Esophagus mucosa (tissue), 1 donor: ENCODE measurements at places on chromosomes 11 and 22. TPM values are rescaled to one million over a fixed set of nuclear protein-coding genes. Genes with fewer than 3 reads are reported as not detected.

Gene MMP27
- total RNA-seq, result not detected

Gene FXYD2
- not detected for total RNA-seq

Gene SEPTIN3
- total RNA-seq, result 0.24 TPM

Gene SCUBE1
- total RNA-seq, result 0.80 TPM

Gene OR52H1
- not detected for total RNA-seq
